ENCODE measurements at places on chromosomes 11 and 22.

DNA sequence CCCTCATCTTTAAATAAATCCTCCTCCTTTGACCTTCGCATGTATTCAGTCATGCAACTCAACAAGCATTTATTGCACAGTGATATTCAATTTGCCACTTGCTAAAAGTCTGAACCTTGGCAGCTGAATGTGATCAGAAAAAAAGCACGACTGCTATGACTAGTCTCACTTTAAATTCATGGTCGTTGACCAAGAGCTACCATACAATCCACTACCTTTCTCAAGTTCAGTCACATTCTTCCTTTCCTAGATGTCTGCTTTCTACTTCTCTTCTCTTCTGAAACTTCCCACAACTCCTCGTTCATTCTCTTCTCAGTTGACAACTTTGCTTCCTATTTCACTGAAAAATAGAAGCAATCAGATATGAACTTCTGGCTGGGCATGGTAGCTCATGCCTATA, 2.0 kb upstream of the SAA1 start:
- no peak for DNase-seq

DNA sequence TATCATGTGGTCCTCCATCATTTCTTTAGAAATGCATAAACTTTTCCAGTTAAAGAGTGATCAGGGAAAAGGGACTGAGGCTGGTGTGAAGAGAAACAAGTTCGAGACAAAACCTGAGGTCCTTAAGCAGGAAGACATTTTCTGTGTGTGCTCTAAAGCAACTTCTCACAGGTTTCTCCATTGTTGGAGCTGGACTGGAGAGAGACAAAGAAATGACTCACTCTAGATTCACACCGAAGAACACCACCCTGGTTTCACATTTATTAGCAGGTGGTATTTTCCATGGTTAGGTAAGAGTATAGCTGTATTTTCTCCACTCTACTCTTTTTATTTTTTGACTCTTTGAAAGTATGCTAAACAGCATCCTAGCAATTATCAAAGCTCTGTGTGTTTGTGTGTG, 736.4 kb downstream of the KCNA4 start:
- no peak for DNase-seq

DNA sequence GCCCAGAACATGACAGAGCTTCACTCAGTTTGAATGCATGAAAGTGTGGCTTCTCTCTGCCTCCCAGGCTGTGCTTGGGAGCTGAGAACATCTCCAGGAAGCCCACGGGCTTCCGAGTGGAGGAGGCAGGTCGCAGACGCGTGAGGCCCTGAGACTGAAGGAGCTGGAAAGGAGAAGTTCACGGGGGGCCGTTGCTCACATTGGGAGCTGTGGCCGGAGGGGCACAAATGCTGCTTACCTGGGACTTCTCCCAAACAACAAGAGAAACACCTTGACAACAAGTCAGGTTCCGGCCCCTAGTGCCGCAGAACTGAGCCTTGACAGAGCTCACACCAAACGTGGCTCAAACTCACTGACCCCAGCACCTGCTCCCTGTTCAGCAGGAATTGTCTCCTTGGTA, 207.0 kb downstream of the BRD1 start:
- no peak for DNase-seq

DNA sequence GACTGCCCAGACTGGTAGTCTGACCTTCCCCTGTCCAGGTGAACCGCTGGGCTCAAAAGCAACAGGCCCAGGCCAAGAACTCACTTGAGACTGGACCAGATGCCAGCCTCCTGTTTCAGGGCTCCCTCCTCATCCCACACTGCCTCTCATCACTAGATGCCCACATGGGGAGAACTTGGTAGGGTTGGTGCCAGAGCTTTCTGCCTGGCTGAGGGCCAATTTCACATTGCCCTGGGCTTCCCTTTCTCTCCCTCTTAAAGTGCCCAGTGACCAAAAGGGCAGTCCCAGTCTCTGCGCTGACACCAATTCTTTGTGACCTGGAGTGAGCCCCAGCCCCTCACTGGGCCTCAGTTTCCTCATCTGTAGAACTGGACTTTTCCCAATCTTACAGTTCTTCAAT, 41.7 kb downstream of the C11orf58 start:
- DNase-seq, result no peak

GRCh38 chr11:118438314-118438931, 2.1 kb downstream of the KMT2A start:
- DNase-seq, result peak; percentile 41

- peak; percentile 50 for DNase-seq
Measured at GRCh38 chr11:75492181-75492820, 33.4 kb downstream of the GDPD5 start.

DNA sequence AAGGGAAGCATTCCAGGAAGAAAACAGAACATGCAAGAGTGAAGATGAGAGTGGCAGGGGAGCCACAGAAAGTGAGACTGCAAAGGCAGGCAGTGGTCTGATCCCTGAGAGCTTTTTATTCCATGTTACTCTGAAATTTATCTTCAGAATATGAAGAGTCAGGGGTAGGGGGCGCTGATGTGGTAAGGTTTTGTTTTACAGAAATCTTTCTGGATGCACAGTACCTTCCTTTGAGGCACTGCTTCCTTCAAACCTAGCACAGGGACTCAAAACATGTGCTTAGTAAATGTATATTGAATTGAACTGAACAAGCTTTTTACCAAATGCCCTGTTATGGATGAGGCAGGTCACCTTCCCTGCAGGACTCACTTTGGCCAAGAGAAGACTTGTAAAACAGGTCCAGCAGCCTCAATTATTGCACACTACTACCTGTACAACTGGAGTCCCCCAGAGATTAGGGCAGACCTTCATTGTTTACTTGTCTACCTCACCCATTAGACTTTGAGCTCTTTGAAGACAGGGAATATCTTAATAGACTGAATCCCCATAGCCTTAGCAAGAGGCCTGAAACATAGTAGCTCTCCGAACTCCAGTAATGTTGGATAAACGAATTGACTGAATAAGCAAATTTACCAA, 2.2 kb downstream of the PAK1 start:
- no peak for DNase-seq
